ENCODE measurements at places on chromosomes 2 and 18.
A peak's percentile ranks its signal among the peaks of the same experiment; 100 is the strongest.

- DNase-seq: no peak
Observed at GRCh38 chr2:19677215-19677777, 224.5 kb downstream of the TTC32 start.

DNA sequence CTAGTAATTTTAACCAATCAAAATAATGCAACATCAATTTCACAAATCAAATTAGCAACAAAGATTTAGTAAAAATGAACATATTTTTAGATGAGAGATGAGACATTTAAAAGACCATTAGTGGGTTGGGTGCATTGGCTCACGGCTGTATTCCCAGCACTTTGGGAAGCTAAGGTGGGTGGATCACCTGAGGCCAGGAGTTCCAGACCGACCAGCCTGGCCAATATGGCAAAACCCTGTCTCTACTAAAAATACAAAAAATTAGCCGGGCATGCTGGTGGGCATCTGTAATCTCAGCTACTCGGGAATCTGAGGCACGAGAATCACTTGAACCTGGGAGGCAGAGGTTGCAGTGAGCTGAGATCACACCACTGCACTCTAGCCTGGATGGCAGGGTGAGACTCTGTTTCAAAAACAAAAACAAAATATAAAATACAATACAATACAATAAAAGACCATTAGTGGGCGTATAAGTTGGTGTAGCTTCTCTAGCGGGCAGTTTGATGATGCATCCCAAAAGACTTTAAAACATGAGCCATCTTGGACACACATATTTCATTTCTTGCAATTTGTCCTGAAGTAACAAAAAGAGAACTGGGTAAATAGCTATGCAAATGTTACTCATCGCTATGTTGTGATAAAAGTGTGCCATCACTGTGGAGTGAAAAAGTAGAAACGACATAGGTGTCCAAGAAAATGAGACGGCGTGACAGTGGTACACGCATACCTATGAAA lies 101.8 kb downstream of the COL6A3 start:
- no peak for DNase-seq

GRCh38 chr2:16971722-16972234 lies 306.1 kb upstream of the CYRIA start:
- DNase-seq: no peak

DNA sequence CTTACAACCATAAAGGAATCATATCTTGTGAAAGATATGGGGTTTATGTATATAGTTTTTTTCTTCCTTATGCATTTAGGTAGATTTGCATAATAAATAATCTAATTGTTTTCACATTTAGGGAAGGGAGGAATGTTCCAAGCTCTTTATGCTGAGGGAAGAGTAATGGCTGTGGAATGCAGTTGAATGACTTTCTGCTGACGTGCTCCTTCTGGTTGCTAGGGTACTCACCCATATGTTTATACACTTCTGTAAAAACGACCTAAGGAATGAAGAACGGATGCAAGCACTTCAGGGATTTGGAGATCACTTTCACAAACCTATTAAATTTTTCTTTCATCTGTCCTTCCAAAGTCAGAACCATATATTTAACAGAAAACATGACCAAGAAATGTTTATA lies 29.2 kb upstream of the PPP4R1 start:
- peak; percentile 21 for DNase-seq

GRCh38 chr18:63363951-63364350 lies 3.1 kb downstream of the KDSR start:
- no peak for DNase-seq

GRCh38 chr2:199201539-199201938 lies 256.2 kb downstream of the SATB2 start:
- no peak for DNase-seq

DNA sequence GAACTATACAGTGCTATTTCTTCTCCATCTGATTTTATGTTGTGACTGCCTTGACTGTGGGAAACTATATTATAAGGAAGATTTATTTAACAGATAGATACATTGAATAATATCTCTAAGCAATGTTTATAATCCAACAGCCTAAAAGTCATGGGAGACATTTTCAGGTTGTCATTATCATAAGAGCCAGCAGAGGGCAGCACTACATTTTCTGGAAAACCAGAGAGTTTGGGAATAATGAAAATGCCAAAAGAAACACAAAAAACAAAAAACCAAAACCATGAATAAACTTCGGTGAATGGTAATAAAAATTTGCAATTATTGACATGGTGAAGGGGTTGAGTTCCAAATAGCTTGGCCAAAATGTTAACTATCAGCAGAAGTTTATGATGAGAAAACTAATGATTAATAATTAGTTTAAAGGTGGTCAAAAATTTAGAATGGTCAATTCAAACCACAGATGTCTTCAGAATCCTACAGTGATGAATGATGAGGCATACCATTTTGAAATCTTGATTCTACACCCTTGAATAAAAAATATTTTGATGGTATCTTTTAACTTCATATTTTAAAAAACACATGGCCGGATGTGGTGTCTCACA lies 4.7 kb downstream of the EEF1B2 start:
- DNase-seq: peak; percentile 33

DNA sequence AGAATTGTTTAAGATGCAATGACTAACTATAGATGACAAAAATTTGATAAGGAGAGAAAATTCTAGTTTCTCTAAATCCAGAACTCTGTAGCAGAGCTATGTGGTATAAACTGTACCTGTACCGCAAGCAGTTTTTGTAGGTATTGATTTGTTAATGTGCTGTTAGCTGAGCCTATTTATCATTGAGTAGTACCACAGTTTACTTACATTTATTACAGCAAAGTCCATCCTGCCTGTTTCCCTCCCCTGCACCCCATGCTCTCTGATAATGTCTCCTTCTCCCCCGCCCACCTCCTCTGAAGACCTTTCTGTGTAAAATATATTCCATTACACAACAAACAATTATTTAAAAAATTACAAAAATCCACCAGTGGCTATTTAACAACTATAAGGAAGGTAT lies 170.6 kb downstream of the RNF152 start:
- DNase-seq: no peak

DNA sequence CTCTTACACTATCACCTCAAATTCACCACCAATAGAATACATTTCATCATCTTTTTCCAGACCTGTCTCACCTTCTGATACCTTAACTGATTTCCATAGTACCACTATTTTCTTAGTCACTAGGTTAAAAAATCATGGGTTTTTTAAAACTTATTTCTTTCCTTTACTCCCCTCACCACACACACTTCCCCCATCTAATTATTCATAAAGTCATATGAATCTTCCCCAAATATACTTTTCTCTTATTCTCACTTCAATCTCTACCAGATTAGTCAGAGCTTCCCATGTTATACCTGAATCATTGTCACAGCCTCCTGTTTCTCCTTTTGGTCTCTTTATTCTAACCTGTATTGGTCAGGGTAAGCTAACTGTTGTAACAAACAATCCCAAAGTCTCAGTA lies 696.3 kb downstream of the BCL11A start:
- no peak for DNase-seq

DNA sequence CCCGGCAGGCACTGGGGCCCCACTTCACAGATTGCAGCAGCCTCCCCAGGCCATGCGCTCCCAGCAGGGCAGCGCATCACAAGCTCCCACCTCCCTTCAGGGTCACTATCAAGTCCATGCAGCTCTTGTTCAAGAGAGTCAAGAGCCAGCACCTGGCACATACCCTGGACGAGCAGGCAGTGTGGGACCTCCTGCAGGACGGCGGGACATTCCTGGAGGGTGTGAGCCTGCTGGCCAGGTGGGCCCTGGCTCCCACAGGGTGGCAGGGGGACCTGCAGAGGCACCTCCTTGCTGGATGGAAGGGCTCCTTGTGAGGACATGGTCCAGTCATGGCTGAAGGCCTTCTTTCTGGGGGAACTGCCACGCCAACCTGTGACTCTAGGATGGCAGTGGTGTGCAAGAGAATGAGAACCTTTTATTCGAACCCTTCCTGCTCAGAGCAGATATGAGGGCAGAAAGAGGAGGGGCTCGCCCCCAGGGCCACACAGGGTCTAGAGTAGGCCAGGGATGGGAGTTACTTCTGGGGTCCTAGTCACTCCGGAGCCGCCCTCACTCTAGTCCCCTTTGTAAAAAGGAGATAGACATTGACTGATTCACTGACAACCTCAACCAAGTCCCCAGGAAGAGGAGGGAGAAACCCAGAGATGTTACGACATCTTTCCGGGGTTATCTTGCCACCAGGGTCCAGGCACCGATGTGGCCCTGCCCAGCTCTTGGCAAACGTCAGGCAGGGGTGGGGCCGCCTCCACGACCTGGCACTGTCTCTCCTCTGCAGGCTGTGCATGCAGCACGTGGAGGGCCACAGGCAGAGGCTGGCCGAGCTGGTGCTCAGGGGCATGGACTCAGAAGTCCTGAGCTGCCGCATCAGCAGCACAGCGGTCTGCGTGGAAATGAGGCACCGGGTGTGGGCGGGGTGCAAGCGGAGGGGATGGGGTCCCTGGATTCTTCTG lies 31.3 kb downstream of the HJURP start:
- no peak for DNase-seq

GRCh38 chr2:39581866-39582265 lies 83.9 kb upstream of the TMEM178A start:
- DNase-seq: no peak

GRCh38 chr2:98091738-98092137 lies 4.8 kb downstream of the VWA3B start:
- no peak for DNase-seq

DNA sequence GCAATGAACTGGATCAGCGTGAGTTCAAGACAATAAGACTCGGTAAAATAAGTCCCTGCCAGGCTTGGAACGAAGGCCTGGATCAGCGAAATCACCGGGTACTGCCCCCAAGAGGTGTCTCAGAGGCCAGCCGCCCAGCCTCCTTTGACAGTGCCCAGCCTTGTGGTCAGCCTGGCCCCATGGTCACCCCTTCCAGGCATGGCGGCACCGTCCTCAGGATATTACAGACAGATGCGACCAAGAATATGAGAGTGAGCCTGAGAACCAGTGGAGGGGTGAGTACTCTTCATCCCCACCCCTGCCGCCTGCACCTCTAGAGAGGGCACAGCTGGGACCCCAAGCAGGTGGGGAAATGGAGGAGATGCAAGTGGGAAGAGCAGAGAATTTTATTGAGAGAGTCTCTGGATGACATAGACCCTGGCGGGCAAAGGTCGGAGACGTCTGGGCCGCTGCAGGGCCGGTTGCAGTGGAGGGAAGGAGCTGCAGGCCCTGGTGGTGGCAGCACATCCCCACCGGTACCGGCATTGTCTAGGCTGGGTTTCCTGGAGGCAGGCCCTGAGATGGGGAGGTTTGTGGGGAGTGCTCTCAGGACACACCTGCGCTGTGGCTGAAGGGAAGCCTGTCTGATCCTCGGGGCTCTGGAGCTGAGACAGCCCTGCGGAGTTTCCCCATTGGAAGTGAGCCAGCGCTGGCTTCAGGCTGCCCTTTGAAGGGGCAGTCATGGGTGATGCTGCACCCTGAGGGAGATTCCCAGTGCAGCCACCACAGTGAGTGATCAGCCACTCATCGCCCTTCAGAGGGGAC lies 190.0 kb downstream of the SEPTIN10 start:
- DNase-seq: no peak

- DNase-seq: no peak
Observed at GRCh38 chr18:22503803-22504202, 86.1 kb upstream of the CTAGE1 start.

DNA sequence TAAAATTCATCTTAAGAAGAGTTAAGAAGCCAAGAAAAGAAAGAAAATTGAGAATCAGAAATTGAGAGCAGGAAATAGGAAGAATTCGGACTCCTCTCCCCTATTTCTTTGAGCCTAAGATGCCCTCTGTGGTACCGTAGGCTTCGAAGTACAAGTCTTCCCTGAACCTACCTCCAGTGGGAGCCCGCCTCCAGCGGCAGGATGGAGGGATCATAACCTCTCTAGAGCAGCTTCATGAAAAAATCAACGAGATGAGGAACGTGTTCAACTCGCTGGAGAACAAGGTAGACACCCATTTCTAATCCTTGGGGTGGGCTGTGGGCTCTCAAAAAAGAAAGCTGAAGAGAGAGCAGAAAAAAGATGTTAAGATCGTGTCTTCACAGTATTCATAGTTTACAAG lies 36.3 kb downstream of the ARHGEF33 start:
- DNase-seq: no peak

DNA sequence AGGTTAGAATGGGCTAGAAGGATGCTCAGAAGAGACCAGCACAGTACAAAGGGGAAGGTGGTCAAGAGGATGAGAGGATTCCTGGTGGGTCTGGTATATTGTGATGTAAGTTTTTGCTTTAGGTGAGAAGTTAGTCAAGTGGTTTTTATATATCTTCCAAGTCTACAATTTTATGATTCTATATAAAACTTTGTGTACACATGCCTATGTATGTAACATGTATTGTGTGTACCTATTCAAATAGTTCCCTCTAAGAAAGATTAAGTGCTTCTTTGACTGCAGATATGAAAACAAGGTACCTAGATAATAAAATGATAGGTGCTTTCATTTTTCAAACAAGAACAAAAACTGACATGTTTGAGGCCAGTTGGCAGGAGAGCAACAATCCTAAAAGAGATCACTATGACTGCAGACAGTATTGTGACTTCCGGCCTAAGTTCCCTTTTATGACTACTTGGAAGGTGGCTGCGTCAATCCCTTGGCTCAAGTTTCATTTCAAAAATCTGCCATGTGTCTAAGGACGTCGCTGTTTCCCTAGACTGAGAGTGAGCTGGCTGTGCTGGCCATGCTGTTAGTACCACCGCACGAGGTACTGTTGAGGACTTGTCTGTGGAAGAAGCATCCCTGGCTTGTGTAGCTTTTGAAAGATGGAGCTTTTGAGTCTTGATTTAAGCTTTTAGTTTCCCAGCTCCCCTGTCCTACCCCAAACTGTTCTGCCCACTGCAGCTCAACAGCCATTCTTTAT lies 123.1 kb downstream of the PRPF40A start:
- no peak for DNase-seq

- no peak for DNase-seq
Observed at GRCh38 chr18:36124841-36125240, 4.3 kb downstream of the SLC39A6 start.

- no peak for DNase-seq
Observed at GRCh38 chr2:120323807-120324399, 22.0 kb upstream of the INHBB start.

DNA sequence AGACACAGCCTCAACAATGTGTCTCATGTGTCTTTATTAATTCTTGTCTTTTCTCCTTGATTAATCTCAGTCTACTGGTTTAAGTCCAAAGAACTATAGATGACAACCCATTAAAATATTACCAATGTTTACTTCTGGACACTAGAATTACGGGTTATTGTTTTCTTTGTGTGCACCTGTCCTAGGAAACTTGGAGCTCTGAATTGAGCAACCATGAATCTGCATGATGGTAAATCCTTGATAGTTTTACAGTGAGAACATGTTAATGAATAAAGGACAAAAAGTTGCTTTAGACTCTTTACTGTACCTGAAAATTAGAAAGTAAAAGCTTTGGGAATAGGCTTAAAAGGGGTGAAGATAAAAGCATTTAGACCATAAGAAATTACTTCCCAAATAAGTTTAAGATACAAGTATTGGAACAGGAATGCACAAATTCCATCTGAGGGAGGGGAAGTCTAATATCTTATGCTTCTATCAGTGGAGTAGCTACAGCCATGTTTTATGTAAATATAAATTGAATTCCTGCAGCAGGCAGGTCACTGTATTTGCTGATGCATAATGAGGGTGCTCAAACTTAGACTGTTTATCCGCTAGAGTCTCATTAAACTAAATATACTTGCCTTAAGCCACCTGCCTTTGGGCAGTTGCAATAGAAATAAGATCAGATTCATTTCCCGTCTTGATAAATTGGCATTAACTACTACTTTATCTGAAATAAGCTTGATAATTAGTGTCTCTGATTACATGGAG lies 603.7 kb upstream of the GCFC2 start:
- no peak for DNase-seq

- peak; percentile 59 for DNase-seq
Observed at GRCh38 chr2:128736689-128737545, 418.2 kb upstream of the HS6ST1 start.
